Transverse colon (tissue), 4 donors: ENCODE measurements at places on chromosomes 4 and X.
A peak's percentile ranks its signal among the peaks of the same experiment; 100 is the strongest.

DNA sequence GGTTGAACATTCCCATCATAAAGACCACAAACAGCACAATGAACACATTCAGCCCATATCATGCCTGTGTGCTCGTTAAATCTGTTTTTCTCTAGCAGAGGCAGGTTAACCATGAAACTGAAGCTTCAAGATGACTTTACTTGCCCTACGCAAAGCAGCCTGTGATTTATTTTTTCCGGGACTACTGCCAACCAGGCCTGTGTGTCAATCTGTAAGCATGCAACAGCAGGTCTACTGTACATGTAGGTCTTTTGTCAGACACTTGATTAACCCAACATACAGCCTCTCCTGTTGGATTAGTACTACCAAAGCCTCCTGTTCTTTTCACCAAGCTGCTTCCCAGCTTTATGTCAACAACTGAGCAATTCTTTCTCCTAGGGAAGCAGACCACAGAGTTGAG is 85.5 kb upstream of the ACSL1 start:
- DNase-seq, result peak; percentile 25

DNA sequence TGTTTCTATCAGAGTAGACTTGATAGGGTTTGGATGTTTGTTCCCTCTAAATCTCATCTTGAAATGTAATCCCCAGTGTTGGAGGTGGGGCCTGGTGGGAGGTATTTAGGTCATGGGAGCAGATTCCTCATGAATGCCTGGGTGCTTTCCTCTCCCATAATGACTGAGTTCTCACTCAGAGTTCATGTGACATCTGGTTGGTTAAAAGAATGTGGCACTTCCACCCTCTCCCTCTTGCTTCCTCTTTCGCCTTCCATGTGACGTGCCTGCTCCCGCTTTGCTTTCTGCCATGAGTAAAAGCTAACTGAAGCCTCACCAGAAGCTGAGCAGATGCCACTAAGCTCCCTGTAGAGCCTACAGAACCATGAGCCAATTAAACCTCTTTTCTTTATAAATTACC is 47.3 kb upstream of the SRPX start:
- no peak for DNase-seq

- DNase-seq, result no peak
Observed at GRCh38 chr4:134560728-134561127, 359.1 kb upstream of the PABPC4L start.

DNA sequence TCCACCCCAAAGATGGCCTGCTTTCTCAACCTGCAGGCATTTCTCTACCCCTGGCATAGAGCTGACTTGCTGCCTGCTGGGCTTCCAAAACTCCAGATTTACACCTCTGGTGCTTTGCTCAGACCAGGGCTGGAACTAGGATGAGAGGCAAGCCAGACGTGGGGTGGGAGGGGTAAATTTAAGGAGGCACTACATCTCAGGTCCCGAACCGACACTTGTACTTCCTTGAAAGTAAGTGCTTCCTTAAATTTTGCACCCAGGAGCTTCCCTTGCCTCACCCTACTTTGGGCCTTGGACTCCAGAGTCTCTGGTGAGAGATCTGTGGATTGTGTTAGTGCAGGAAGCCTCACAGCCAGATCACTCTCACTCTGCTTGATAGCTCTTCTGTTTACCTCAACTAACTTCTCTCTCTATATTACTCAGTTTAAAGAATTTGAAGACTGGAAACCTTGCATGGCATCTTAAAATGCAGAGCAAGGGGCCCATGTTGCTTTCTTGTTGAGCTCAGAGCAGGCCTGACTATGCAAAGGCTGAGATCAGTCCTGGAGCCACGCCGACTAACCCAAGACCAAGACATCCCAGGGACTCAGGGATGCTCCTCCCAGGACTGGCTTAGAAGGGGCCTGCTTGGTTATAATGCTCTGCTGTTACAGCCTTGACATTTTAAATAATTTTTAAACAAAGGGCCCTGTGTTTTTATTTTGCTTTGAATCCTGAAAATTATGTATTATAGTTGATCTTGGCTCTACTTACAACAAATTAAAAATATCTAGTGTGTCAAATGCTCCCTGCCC is 145.0 kb upstream of the LEF1 start:
- DNase-seq, result no peak

GRCh38 chr4:55613621-55614020 is 21.6 kb upstream of the PDCL2 start:
- DNase-seq, result no peak

- no peak for DNase-seq
Observed at GRCh38 chr4:13701937-13702446, 74.5 kb upstream of the BOD1L1 start.

DNA sequence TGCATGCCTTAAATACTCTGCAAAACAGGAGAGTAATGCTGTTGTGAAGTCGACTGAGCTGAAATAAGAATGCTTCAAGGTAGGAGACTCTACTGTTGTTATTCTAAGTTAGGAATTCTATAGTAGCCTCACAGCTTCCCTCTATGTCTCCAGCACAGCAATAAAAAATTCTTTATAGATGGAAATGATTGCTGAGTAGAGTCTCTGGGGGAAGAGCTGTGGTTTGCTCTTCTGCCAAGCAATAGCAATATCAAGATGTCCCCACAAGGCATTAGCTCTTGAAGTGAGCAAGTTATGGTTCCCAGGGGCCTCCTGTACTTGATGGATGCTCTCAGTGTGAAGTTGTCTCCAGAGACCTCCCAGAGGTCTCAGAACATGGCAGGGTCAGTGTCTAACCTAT is 880.6 kb upstream of the FRG1 start:
- DNase-seq, result no peak

DNA sequence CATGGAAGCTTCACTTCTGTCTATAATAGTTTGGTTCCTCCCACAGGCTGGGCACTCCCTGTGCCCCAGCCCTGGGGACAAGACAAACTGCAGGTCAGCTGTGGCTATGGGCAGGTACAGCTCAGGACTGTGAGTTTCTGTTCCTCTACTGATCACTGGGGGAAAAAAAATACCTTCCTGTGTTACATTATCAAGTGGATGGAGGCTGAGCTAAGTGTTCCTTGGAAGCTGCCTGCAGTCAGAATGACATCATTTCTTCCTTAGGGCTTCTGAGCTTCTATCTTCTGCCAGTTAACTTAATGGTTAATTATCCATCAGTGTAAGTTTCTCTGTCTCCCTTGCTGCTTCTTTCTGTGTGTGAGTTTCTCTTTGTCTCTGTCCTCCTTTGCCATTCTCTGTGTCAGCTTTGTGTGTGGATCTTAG is 4.6 kb downstream of the RAB33A start:
- DNase-seq, result peak; percentile 39

DNA sequence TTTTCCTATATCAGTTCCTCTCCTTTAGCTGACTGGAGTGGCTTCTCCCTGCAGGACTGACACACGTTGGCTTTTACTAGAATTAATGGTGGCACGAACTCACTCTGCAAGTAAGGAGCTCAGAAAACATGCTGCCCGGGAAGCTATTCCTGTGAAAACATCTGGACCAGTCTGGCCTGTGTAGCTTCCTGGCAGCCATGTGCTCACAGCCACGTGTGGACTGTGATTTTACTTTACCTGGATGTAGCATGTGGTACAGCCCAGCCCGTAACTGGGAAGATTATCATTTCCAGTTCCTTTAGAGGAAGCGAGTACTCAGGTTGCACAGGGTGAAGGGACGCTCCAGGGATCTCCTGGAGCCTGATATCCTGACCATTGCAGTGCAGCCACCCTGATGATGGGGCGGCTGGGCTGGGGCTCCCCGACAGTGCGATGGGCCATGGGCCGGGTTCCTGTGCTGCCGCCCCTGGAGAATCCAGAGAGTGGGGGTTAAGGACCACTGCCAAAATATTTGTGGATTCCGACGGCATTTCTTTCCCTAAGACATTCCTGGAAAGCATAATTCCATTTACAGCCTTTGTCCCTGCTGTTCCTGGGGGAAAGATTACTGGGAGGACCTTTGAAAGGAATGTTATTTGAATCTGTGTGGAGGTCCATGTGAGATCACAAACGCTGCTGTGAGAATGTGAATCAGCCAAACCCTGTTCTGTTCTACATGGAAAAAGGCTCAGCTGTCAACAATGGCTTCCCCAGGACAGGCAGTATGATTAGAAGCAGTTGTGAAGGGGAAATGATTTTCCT is 35.0 kb downstream of the PROM1 start:
- no peak for DNase-seq

- no peak for DNase-seq
Observed at GRCh38 chr4:140877781-140878180, 121.6 kb upstream of the TBC1D9 start.

DNA sequence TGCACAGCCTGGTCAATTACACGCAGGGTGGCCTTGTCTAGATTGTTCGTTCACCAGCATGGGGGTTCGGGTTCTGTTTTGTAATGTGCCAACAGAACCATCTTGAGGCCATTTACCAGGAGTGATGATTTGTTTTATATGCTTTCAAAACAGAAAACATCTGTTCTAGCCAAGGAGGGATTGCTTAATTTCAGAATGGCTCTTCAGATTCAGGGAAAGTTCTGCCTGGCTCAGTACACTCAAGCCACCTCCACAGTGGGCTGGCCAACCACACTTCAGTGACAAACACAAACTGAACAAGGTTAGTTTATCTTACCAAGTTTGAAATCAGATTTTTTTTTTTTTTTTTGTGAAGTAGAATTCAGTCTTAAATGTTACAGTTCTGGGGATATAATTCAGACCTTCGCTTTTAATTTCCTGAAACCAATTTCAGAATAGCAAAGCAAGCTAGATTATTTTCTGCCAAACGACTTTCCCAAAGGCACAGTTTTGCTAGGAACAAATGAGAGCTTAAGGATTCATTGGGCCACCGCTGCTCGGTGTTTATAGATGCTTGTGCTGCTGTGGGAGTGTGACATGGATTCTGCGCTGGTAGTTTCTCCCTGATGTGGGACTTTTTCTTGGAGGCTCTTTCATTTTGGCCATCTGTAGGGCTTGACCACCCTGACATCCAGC is 23.4 kb downstream of the SMS start:
- DNase-seq, result no peak

- DNase-seq, result no peak
Observed at GRCh38 chr4:176767183-176767582, 25.5 kb downstream of the VEGFC start.

DNA sequence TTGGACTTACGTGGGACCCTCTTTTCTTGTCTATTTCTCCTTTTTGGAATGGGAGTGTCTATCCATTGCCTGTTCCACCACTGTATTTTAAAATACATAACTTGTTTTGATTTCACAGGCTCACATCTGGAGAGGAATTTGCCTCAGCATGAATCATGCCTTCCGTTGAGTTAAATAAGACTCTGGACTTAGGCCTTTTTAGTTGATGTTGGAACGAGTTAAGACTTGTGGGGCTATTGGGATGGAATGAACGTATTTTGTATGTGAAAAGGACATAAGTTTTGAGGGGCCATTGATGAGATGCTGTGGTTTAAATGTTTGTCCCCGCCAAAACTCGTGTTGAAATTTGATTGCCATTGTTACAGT is 66.2 kb downstream of the BEX3 start:
- DNase-seq, result no peak

DNA sequence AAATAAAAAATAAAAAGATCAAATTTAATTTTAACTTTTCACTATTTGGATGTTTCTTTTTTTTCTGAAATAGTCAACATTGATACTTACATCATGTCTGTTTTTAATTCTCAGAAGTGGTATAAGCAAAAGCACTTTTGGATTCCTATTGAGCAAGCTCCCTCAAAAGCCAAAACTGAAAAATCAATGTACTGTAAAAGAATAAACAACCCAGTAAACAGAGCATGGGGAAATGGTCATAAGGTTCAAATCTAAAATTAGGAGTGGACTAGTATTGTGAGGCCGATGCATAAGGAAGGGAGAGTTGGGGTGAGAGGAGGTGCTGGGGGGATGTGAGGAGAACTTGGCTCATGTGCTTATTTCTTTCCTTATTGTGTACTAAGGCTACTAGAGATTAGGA is 37.9 kb downstream of the NUDT6 start:
- no peak for DNase-seq

DNA sequence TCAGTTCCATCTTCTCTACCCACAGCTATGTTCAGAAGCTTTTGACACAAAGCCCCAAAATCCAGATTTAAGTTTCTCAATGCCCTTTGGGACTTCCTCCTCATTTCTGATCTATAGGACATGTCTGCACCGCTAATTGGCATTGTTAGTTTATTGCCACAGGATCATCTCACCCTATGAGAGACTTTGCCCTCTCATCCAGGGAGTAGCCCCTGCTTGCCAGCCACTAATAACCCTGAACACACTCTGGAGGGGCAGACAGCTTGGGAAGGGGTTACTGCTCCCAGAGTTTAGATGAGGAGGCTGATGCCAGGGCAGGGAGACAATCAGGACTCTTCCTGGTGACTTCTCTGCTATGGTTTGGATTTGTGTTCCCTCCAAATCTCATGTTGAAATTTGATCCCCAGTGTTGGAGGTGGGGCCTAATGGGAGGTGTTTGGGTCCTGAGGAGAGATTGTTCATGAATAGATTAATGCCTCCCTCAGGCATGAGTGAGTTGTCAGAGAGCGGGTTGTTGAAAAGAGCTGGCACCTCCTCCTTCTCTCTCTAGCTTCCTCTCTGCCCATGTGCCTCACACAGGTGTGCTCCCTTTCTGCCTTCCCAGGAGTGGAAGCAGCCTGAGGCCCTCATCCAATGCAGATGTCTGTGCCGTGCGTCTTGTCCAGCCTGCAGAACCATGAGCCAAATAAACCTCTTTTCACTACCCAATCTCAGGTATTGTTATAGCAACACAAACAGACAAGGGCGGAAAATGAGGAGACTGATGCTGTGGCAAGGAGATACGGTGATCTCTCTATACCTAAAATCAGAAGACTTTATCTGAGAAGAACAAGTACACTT is 3.6 kb upstream of the SCARB2 start:
- no peak for DNase-seq

DNA sequence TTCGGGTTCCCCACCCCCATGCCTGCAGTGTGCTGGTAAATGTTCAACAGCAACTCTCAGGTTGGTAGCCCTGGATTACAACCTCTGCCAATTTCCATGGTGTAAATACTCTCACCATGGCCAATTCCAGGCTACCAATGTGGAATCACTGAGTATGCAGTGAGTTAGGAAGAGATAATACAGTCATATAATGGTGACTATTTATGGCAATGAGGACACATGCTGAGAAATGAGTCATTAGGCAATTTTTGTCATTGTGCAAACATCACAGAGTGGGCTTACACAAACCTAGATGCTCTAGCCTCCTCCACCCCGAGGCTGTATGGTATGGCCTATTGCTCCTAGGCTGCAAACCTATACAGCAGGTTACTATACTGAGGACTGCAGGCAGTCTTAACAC is 4.6 kb upstream of the CLDN24 start:
- no peak for DNase-seq

DNA sequence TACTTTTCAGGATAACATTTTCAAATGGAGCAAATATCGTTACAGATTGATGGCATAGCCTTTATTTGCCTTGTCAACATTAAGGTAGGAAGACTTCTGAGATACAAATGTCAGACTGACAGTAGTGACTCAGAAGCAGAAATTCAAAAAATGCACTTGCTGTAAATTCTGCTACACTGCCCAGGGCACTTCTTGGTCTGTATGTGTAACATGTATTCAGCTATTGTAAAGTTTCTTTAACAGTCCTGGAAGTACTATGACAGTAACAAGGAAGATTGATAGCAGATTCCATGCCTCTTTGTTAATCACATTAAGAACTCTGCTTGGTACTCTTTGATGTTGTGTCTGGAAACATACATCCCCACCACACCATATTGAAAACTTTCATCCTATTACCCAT is 69.6 kb upstream of the PCDH18 start:
- DNase-seq, result no peak
